ENCODE measurements at places on chromosomes 12 and 14.

DNA sequence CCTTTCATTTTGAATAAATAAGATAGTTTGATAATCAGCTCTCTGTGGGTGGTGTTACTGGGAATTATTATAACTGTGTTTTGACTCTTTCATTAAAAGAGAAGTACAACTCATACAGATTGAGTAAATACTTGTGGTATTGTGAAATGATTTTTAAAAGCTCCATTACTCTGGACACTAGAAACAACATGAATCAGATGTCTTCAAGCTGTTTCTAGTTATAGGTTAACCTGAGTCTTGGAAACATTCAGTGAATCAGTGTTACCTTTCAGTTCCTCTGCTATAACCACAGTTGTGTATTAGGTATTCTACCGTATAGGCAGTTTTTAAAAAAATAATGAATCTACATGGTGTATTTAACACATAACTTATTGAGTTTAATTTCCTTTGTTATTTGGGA is 128.4 kb upstream of the SSTR1 start:
- no peak for ATAC-seq

DNA sequence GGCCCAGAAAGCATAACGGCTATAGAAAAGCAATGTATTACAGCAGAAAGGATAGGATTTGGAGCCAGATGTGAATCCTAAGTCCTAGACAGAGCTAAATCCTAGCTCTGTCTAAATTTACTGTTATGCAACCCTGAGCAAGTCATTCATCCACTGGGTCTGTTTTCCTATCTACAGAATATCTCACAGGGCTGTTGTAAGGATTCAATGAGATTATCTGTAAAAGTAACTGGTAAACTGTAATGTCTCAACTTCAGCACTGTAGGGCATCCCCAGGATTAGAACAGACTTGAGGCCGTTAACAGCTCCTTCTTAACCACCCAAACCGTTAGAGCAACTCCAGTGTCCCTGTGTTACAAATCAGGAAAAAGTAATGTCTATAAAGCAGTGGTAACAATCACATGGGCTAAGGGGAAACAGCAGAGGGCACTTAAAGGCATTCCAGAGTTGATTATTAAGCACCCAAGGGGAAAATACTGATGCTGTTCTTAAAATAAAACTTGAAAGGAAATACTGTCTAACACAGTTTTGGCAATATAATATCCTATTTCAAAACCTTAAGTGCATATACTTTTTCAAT is 10.1 kb downstream of the GMFB start:
- ATAC-seq = no peak

GRCh38 chr12:132078190-132078589 is 65.9 kb downstream of the DDX51 start:
- peak; percentile 58 for ATAC-seq

DNA sequence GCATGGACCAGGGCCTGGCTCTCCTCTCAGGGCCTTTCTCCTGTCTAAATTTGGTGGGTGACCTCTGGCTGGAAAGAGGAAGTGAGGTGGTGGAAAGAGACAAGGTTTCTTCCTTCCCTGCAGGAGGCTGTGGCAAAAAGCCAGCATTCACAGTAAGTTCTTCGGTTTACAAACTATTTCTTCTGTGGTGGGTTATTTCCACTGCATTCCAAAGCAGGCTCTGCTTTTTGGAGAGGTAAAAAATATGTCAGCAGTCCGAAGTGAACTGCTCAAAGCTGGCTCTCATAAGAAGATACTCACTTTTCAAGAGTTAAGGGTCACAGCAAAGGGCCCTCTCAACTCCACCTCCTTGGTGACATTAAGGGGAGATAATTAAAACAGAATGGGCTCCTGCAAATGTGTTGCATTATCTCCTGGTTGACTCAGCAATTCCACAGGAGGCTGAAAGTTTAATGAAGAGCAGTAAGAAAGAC is 48.9 kb upstream of the POC1B start:
- ATAC-seq = no peak

Measured in gastroesophageal sphincter (tissue), 4 donors.